HuH-7 (cell line): ENCODE measurements at places on chromosomes 11 and 22.
A peak's percentile ranks its signal among the peaks of the same experiment; 100 is the strongest.

DNA sequence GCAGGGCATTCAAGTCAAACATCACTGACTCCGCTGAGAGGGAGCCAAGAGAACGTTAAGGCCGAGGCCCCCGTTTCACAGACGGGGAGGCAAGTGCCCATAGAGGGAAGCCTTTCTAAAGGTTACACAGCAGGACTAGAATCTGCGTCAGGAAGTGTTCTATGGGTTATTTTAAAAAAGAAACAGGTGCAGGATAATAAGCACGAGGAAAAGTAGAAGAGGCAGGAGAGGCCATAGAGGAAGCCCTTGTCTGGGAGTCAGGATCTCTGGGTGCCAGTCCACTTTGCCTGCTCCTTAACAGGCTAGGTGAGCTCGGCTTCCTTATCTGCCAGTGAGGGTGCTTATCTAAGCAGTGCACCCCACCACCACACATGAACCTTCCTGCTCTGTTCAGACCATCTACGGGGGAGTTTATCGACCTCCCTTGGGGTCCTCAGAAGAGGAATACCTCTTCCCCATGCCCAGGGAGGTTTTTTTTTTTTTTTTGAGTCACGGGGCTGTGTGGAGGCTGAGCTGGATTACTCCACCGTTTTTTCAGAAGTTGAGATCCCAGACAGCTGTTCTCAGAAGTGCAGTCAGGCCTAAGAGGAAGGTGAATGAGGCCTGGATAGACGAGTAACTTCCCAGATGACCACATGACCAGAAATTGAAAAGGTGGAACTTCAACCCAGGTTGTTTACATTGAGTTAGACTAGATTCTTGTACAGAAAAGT, 1.2 kb upstream of the FCHSD2 start:
- DNase-seq: no peak

GRCh38 chr11:93542811-93543229, 371 bp downstream of the SMCO4 start:
- DNase-seq: peak; percentile 25

DNA sequence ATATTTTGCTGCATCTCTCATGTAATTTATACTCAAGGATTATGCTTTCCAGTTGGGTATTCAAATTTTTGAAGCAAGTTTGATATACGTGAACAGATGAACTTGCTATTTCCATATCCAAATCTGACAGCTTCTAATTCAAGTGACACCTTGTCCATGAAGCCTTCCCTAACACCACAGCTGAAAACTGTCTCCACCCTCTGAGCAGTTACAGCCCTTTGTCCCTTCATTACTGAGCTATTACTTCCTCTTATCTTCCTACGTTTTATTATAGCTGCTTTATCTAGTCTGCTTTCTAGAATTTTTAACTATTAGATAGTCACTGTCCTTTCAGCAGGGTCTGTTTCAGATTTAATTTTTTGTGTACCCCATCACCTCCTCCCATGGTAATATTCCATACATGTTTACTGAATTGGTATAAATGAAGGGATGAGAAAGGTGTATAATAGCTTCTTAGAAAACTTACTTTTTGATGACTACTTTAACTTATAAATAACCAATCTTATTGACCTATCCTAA, 13.3 kb upstream of the PRSS23 start:
- no peak for DNase-seq

- DNase-seq: no peak
Measured at GRCh38 chr11:116501728-116502127, 271.1 kb downstream of the BUD13 start.

DNA sequence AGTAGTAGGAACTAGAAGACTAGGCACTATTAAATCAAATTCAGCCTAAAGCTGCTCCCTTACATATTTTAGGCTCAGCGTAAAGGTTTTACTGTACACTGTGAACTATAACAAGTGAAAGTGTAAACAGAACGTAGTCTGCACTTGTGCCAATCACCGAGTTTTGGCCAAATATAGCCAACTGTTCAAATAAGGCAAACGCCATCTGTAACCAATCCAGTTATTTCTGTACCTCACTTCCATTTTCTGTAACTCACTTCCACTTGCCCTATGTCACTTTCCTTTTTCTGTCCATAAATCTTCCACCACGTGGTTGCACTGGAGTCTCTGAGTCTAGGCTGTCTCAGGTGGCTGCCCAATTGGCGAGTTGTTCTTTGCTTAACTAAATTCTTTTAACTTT, 2132.2 kb downstream of the LRRC4C start:
- DNase-seq: no peak

GRCh38 chr11:123892031-123892430, 6.6 kb upstream of the TMEM225 start:
- DNase-seq: no peak

GRCh38 chr11:87300640-87301380, 263.1 kb downstream of the TMEM135 start:
- DNase-seq: no peak

DNA sequence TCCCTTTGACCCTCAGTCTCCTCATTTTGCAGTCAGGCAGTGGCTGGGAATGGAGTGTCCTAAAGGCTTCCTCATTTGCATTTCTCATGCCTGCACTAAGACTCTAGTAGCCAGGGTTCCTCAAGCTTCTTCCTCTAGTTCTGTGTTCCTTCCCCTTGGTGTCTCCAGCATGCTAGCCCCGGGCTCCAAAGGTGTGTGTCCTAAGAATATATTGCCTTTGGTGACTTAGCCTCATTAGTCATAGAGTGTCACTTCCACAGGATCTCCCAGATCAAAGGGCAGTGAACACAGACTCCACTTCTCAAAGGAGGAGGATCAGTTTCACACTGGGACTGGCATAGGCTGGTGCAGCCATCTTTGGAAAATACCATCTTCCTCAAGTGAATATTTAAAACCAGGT, 21.4 kb upstream of the ACER3 start:
- no peak for DNase-seq

DNA sequence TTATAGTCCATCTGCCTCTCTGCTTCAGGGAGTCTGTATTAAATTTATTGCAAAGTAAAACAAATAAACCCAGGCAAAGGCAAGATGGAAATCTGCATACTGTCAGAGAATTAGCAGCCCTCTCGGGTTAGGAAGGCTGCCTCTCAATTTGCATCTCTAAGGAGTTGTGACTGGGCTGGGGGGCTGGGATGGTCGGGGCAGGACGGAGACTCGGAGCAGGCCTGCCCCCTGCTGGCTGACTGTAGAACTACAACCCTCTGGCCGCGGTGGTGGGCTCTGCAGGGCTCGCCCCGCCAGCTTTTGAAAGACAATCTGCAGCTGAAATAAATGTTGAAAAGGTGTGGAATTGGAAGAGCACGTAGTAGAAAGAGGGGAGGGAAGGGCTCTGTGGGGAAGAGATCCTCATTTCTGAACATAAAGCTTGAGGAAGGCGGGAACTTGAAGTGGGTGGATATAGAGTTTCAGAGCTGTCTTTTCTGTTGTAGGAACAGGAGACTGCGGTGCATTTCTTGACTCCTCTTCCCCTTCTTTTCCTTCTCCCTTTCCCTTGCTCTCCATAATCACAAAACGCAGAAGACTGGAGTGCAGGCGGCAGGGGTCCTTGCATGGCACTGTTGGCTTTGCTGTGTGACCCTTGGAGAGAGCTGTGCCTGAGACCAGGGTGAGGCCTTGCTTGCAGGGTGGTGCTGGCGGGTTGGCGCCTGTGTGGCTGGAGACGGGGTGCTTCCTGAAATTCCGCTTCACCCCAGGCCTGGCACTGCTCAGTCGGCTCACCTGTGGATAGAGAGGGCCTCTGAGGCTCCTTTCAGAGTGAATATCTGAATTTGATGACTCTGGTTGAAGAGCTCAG, 22.6 kb upstream of the PKNOX2 start:
- peak; percentile 56 for DNase-seq

DNA sequence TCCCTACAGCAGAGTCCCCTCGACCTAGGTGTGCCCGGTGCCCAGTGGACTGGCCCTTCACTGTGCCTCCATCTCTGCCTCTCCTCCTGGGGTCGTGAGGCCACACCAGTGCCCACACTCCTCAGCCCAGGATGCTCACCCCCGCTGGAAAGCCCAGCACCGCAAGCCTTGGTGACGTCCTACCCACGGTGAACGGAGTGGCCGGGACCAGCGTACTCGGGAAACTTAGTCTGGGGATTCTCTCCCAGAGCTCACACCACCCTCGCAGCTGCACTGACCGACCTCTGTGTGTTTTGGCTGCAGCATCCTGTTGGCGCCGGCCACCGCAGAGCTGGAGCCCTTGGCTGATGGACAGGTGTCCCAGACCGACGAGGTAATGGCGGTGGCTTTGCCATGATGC, 35.5 kb upstream of the KRTAP5-7 start:
- no peak for DNase-seq

- DNase-seq: peak; percentile 53
Measured at GRCh38 chr22:35842954-35843353, 125.3 kb downstream of the APOL5 start.

DNA sequence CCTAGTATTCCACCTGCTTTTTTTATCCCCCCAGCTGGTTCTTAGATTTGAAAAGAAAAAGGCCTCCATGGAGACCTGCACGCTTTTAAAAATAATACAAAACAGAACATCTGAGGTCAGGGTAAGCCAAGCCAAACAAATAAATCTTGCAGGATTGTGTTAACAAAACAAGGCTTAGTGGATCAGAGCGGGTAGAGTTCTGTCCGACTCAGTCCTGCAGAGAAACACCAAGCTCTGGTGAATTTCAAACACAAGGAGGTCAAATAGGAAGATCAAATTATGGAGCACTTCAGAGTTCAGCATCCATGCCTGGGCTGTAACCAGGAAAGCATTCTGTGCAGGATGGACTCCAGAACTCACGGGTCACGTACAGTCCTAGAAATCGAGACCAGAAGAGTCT, 86.9 kb downstream of the SYN3 start:
- no peak for DNase-seq

GRCh38 chr22:22776121-22776520, 111.5 kb upstream of the IGLL5 start:
- no peak for DNase-seq

DNA sequence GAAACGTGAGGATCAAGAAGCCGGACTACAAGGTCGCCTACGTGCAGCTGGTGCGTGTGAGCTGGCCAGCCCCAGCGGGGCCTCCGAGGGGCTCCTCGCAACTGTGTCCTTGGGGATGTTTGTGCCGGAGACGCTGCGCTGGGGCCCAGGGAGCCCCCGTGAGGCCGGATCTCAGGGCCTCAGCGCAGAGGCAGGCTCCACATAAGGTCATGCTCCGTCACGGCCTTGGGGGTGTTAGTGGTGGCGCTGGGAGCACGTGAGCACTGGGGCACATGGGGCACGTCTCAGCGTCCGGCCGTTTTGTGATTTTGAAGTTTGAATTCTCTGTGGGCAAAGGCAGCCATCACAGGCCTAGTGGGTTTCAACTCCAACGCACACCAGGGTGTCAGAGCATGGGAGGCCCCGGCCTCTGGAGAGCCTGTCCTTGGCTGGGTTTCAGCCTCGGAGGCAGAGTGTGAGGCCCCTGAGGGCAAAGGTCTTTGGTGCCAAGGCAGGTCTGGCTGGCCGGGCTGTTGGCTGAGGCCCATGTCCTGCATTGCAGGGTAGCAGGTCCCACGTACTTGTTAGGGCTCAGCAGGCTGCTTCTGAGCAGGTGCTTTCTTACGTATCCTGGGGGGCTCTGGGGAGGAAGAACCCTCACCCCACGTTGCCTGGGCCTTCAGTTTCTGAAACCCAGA, 5.8 kb downstream of the MRPL23 start:
- DNase-seq: no peak

- DNase-seq: no peak
Measured at GRCh38 chr11:100119176-100119575, 567.9 kb upstream of the ARHGAP42 start.

GRCh38 chr11:76131671-76132631, 74.4 kb downstream of the WNT11 start:
- no peak for DNase-seq

DNA sequence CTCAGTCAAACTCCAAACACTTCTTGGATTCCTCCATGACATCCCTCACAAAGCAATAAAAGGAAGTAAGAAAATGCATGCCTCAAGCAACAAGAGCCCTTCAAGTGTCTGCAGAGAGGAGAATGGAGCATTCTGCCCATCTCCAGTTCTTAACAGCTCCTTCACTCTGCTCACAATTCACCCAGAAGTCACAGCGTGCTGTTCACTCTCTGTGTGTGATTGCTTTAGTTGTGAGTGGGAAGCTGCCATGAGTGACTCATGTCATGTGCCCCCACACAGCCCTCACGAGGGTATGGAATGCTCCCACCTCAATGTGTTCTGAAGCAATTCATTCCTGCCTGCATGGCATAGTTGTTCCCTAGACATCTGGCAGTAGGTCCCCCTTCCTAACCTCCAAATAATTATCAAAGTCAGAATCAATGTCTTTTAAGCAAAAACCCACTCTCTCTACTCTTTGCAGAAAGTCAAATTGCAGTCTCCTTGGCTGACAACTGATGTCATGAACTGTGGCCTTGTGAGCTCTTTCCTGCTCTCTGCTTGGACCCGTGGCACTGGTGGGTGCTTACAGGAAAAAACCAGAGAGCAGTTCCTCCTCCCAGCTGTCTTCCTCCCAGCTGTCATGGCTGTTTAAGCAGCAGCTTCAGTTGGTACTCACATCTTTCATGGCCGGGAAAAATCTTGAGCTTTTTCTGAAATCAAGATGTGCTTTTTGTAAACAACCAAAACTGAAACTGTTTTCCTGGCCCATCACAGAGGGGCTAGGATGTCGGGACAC, 112.1 kb upstream of the SPON1 start:
- DNase-seq: no peak

DNA sequence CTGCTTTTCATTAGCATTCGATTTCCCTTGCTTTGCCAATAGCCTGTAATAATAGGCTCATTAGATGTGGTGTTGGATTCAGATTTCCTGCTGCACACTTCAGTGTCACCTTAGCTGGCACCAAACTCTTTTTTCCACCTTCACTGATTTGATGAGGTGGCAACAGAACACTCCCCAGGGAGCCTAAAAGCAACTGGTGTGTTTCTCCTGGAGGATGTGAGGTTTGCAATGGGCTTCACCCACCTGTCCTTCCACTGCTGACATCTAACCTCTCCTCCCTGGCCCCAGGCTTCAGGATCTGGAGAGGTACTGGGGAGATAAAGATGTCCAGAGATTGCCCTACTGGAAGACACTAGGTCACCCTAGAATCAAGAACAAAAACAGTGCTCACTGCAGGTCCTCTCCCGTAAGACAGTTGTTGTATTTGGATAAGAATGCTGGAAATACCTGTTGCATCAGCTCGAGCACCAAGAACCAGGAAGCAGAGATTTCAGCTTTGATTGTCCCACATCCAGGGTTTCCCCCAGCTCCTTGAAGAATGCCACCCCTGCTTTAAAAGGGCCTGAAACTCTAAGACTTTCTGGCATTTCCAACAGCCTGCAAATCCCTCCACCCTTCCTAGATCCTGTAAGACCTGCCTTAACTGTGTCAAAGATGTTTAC, 96.9 kb downstream of the SLC1A2 start:
- DNase-seq: no peak

- DNase-seq: no peak
Measured at GRCh38 chr11:15896530-15896929, 459.8 kb downstream of the SOX6 start.

DNA sequence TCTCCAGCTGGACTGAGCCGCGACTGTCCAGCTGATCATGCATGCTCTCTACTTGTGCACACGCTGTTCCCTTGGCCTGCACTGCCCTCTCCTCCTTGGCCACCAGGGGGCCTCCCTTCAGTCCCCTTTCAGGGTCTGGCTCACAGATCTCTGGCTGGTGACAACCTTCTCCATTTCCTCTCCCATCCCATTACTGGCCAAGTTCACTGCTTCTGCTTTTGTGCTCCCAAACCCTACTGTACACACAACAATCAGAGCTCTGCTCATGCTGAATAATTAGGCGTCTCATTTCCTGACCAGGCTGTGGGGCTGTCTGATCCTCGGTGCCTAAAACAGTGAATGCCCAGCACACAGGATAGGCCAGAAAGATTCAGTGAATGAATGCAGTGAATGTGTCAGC, 224.0 kb upstream of the NARS2 start:
- peak; percentile 58 for DNase-seq

- no peak for DNase-seq
Measured at GRCh38 chr22:43135565-43135964, 7.6 kb downstream of the MCAT start.
